ENCODE measurements at places on chromosomes 2 and 18. TPM values are rescaled to one million over a fixed set of nuclear protein-coding genes. Genes with fewer than 3 reads are reported as not detected.

Gene REG1B
- total RNA-seq = not detected

Gene CCDC102B
- 1.3 TPM for total RNA-seq

Gene CNNM3
- total RNA-seq = 21.8 TPM

Gene ZEB2
- 9.7 TPM for total RNA-seq

Gene KIF1A
- 0.45 TPM for total RNA-seq
